EH (cell line): ENCODE measurements at places on chromosomes 2 and 18.

- peak; percentile 94 for DNase-seq
These were observed 79.3 kb upstream of the IGFBP5 start for GRCh38 chr2:216774620-216775019.

DNA sequence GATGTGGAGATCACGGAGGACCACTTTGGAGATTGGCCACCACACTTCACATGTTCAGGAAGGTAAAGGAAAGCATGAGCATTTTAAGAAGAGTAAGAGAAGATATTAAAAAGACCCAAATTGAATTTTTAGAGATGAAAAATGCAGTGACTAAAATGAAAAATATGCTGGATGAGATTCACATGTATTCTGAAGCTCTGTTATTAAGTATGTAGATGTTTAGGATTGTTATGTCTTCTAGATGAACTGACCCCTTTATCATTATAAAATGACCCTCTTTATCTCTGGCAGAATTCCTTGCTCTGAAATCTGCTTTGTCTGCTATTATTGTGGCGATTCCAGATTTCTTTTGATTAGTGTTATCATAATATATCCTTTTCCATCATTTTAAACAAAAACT, 36.0 kb upstream of the DYNC2LI1 start:
- peak; percentile 23 for DNase-seq

DNA sequence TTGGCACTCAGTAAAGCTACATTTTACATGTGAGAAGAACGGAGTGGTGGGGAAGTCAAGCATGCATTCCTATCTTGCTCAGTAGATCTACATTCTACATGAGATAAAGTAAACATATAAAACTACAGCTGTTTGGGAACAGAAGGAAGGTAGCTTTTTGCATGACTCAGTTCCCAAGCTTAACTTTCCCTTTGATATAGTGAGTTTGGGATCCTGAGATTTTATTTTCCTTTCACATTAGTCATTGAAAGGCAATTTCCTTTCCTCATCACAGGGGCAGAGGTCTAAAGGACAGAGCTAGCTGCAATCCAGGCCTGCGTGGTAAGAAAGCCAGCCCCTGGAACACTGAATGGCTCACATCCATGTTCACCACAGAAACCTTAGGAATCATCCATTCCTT, 257.2 kb downstream of the SRBD1 start:
- DNase-seq: peak; percentile 99

- no peak for DNase-seq
These were observed 30.7 kb upstream of the GPAT2 start for GRCh38 chr2:96065381-96065930.

DNA sequence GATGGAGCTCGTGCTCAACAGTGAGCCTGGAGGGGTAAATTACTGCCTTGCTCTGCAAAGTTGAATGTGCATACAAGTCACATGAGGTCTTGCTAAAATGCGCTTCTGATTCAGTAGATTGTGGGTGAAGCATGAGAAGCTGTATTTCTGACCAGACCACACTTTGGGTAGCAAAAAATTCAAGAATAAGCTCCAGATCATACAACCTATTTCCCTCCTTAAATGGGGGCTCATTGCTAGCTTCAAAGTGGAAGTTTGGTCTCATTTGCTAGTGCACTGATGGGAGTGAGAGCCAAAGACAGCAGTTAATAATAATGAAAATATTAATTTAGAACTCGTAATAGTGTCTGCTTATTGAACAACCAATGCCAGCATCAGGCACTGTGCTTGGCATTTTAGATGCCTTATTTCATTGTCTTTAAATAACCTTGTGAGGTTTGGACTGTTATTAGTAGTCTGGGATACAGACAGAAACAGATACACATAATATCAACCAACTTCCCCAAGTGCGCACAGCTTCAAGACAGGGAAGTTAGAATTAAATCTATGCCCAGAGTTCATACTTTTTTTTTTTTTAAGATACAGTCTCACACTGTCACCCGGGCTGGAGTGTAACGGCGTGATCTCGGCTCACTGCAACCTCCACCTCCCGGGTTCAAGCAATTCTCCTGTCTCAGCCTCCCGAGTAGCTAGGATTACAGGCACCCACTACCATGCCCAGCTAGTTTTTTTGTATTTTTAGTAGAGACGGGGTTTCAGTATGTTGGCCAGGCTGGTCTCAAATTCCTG, 18.0 kb downstream of the APOB start:
- DNase-seq: no peak

- DNase-seq: peak; percentile 27
These were observed 61.3 kb downstream of the UGP2 start for GRCh38 chr2:63903003-63903402.

DNA sequence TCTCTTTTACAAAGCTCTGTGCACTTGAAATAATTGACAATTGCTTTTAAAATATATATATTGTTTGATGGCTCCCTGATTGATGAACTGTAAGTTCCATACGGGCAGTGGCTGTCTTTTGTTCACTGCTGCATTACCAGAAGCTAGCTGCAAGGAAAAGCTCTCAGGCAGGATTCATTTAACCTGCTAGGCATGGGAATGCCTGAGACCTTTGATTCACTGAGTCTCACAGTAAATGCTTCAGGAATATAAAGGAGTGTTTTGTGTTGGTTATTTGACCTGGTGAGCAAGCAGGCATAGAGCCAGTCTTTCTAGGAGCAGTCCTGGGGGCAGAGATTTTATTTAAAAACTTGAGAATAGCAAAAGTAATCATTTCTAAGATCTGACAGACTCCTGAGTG, 193.2 kb upstream of the ITGA4 start:
- DNase-seq: no peak

DNA sequence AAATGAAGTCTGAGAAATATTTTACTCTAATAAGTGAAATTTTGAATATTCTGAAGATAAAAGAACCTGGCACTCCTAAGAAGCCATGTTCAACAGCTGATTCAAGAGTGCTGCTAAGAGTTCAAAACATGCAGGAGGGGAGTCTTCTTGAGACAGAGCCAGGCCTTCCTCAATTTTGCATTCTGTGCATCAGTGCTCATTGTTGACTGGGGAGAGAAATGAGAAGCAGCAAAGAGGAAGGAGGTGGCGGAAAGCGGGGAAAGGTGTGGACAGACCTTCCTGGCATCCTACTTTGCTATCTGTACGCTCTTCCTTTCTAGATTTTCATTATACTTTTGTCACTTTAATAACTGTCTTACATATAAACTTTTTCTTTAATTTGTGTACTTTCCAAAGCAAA, 29.7 kb upstream of the TXNDC2 start:
- no peak for DNase-seq

GRCh38 chr18:48777026-48777743, 173.6 kb downstream of the SMAD7 start:
- peak; percentile 53 for DNase-seq

DNA sequence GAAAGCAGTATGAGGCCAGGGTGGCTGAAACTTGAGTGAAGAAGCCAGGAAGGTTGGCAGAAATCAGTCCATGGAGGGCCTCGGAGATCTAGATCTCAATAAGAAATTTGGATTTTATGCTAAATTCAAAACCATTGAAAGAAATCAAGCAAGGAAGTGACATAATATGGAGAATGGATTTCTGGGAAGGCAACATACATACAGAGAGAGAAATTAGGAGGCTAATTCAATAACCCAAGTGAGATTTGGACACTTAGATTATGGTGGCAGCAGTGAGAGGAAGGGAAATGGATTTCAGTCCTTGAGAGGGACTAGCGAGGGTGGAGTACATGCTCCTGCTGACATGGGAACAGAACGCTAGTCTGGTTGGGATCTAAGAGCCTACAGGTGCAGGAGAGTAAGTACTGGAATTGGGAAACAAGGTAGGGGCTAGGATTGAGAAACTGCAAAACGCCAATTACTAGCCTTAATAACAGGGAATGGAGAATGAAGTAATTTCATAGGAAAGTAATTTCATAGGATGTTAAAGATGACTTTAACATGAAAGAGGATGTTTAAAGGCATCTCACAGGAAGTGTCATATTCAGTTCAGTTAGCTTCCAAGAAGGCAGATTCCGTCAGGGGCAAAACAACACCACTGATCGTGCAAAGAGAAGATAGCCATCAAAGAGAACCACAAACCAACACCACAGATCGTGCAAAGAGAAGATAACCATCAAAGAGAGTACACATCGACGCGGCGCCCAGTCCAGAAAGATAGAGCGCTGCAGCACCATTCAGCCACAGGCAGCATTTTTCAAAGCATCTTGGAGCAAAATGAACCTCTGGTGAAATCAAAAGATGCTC, 27.2 kb downstream of the CDKL4 start:
- no peak for DNase-seq

DNA sequence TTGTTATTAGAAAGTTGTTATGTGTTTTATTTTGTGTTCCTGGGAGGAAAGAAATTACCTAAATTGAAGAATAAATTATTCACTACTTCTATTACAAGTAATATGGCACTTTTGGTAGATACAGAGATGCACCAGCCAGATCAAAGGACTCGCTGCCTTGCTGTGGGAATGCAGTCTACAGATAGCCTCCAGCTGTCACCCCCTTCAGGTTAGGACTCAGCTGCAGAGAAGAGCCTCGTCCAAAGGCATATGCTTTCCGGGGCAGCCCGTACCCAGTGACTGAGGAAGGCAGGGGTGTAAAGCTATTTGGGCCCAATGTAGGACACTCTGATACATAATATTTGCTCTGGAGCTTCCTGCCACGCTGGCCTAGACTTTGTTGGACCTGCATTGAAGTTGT, 90.2 kb downstream of the CCDC148 start:
- DNase-seq: no peak

GRCh38 chr18:3449512-3450011, 410 bp upstream of the TGIF1 start:
- no peak for DNase-seq

DNA sequence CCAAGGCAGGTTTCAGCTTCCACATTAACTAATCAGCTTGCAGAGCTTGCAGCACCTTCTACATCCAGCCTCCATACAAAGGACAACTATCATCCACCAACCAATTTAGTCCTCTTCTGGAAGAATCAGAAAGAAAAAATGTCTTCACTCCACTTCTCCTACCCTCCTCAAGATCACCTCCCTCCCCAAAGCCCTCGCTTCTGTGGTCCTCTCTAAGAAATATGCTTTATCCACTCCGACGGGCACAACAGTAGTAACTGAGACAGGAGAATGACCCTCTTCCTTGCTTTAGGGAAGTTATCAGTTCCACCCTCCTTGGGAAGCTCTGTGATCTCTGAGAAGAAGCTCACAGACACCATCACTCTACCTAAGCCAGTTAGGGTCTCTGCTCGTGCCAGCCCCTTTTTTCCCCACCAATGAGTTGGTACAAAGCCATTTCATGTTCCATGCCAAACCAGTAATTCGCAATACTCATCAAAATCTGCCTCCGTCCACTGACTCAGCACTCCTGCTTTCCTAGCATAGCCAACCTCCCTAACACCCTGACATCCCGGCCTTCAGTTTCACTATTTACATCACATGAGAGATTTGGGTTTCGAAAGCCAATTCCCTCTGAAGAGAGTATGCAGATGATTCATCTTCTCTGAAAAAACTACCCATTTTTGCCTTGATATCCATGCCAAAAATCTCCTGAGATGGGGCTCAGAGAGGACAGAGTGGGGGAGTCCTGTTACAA, 114.1 kb upstream of the PKDCC start:
- peak; percentile 84 for DNase-seq

DNA sequence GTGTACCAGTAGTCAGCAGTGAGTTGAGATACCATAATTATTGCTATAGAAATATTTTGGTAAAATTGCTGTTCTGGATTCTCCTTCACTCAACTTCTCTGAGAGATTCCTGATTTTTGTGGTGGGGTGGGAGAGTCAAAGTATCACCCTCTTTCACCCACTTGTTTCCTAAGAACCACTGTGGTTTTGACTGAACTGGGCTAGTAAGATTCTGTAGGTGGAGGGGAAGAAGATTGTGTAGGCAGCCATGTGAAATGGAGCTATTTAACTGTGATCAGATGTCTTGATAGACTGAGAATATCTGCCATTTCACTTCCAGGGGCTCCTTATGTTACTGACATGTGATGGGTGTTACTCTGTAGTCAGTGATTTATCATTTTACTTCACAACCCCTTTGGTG, 45.3 kb downstream of the BIRC6 start:
- DNase-seq: no peak

- peak; percentile 17 for DNase-seq
These were observed 504.9 kb downstream of the ZEB2 start for GRCh38 chr2:144015036-144015435.

DNA sequence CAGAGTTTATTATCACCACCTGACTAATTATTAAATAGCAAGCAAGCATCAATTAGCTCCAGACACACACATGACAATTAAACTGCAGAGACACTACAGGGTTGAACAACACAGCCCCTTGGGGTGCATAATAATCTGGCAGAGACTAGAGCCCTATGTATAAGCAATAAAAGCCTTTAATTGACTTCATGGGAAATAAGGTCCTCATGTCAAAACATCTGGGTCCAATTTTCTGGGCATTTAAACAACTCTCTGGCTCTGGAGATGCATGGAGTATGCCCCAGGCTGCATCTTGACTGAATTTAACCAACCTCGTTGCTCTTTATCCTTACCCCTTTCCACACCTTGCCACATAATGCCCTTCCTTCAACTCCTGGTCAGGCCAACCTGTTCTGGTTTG, 270.7 kb upstream of the THUMPD2 start:
- DNase-seq: peak; percentile 52

GRCh38 chr18:51425889-51426288, 228.4 kb upstream of the MEX3C start:
- no peak for DNase-seq
